Stimulated activated memory B cell treated with anti-CD40 and anti-IgM and Interleukin-4, amounts not matched to agents 10 μg/mL and 1 μg/mL and 100 μg/mL, for 72 hours (primary cell): ENCODE measurements at places on chromosomes 4 and X.
A peak's percentile ranks its signal among the peaks of the same experiment; 100 is the strongest.

DNA sequence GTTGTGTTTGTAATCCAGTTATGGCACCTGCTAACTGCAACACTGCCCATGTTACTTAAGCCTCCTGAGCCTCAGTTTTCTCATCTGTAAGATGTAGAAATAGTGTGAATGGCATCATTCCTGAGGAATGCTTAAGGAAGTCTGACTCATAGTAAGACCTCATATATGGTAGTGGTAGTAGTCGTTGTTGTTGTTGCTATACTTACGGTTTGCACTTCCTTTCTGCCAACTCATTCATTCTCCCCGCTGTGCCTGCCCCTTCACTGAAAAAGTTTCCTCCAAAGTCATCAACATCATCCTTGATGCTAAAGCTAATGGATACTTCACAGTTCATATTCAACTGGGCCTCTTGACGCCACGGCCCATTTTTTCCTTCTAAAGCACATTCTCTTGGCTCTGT is 54.2 kb upstream of the SPANXN3 start:
- no peak for ATAC-seq

DNA sequence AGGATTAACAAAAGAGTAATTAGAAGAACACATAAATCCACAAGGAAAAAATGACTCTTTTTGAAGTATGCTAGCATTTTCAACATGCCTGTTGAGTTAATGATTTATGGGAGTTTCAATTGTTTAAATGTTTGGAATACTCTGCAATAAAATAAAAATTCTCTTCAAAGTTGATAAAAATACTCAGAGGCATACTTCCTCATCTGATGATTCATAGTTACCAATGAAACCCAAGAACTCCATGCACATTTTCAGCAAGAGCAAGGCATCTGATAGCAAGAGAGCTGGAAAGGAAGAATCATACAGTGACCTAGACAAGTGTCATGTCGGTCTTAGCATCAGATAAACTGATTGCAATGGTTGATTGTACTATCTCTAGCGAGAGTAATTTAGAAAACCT is 443.7 kb upstream of the ATOH1 start:
- ATAC-seq: no peak

- no peak for ATAC-seq
Observed at GRCh38 chrX:41933546-41933945, 10.2 kb upstream of the CASK start.

DNA sequence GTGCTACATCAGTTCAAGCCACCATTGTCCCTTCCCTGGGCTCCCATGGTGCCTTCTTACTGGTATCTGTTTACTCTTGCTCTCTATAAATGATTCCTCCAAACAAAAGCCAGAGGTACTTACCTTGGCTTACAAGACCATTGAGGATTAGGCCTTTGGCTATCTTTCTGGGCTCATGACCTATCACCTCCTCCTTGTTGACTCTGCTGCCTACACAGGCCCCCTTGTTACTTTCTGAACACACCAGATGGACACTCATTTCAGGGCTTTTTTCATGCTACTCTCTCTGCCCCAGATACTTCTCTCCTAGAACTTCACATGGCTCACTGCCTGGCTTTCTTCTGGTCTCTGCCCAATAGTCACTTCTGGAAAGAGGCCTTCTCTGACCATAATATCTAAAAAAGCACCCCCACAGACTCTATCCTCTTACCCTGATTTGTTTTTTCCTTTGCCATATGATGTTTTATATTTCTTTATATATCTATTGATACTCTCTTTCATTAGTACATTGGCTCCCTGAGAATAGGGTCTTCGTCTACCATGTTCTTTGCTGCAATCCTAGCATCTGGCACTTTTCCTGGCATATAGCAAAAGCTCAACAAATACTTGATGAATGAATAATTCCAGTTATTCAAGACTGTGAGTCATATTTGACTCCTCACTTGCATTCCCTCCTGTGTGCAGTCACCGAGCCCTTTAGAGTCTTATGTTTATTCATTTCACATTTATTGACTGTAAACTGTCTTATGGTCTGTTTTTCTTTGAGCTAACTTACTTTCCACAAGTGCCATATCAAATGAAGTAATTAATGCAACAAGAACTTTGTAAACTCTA is 27.1 kb upstream of the TAPT1 start:
- no peak for ATAC-seq

GRCh38 chr4:15427701-15428100 is at the start of gene C1QTNF7:
TSS of gene C1QTNF7 (plus strand) at chr4:15428033. CDS start at chr4:15435744, 7,711 bp downstream.
- ATAC-seq: no peak

DNA sequence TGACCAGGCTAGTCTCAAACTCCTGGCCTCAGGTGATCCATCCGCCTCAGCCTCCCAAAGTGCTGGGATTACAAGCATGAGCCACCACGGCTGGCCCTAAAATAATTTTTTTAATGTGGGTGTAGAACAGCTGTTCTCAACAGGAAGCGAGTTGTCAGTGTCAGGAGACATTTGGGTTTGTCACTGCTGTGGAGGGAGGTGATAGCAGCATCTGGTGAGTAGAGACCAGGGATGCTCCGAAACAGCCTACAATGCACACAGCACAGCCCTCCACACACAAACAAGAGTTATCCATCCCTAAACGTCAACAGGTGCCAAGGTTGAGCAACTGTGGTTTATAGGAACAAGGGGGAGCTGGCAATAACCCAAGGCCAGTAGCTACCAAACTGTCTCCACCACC is 243.4 kb upstream of the STS start:
- ATAC-seq: no peak

DNA sequence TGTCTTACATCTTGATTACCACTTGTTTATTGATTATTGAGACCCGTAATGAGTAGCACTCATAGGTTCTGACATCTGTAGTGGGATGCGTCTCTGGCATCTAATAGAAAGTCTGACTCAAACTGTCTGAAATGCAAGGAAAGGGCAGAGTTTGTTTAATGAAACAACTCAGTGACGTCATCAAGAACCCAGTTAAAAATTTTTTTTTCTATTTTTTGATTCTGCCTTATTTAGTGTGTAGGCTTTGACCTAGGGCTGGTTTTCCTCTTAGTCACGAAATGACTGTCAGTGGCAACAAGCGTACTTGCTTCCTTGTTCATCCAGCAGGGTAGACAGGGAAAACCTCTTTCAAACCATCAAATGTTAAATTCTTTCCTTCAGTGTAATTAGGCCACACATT is 3.1 kb upstream of the CDKL5 start:
- no peak for ATAC-seq

GRCh38 chr4:149980121-149980682 is 98.0 kb upstream of the DCLK2 start:
- ATAC-seq: no peak

DNA sequence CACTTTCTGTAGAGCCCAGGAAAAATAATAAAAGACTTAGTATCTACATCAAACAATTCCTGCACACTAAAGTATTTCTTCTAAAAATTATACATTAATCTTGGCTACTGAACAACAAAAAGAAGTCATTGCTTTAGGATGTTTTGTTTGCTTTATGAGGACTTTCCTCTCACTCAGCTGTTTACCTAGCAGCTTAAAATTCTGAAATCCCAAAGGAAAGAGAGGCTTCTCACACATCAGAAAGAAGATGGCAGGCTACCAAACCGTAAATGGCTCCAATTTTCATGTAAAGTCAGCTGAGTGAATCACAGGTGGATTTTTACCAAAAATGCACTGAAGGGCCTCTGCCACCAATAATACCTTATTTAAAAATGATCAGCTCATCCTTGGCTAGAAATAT is 9.0 kb upstream of the TRPC3 start:
- no peak for ATAC-seq

DNA sequence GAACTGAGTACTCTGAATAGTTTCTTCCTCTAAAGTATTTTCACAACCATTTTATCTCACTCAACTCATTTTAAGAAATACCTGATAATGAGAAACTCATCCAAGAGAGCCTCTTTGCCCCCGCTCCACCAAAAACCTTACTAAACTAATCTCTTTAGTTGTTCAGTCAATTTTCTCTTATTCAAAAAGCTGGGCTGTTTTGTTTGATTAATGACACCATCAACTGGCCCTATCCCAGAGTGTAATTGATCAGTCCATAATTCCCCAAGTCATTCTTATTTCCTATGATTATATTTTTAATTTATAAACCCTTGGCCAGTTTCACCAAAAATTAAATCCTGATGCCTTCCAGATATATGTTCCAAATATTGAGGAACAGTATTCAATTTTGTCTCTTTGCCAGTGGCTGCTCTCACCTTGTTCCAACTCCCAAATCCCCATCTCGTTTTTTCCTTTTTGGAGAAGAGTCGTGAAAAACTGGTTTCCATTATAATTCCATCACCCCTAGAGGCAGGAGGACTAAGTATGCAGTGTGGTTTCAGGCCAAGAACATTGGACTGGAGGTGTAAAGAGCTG is 10.4 kb downstream of the LIMCH1 start:
- ATAC-seq: no peak

GRCh38 chrX:12770440-12770839 is 20.8 kb upstream of the PRPS2 start:
- no peak for ATAC-seq

GRCh38 chr4:8079031-8079885 is 79.4 kb downstream of the ABLIM2 start:
- ATAC-seq: no peak

DNA sequence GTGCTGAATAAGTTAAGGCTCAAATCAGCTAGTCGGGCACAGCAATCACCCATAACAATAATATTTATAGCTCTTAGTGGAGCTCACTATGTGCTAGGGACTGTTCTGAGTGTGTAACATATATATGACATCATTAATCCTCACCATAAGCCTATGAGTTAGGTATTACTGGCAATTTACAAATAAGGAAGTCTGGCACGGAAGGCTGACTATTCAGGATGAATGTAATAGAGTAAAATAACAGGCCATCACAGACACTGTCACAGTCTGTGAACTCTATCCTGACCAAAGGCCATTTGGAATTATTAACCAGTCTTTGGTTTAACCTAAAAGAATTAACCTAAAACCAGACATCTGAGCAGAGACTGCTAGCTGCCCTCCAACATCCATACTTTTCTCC is 119.3 kb downstream of the C4orf51 start:
- ATAC-seq: no peak

GRCh38 chr4:40548256-40548655 is 81.4 kb downstream of the RBM47 start:
- no peak for ATAC-seq

- ATAC-seq: no peak
Observed at GRCh38 chrX:125810856-125811255, 355.2 kb downstream of the DCAF12L2 start.

DNA sequence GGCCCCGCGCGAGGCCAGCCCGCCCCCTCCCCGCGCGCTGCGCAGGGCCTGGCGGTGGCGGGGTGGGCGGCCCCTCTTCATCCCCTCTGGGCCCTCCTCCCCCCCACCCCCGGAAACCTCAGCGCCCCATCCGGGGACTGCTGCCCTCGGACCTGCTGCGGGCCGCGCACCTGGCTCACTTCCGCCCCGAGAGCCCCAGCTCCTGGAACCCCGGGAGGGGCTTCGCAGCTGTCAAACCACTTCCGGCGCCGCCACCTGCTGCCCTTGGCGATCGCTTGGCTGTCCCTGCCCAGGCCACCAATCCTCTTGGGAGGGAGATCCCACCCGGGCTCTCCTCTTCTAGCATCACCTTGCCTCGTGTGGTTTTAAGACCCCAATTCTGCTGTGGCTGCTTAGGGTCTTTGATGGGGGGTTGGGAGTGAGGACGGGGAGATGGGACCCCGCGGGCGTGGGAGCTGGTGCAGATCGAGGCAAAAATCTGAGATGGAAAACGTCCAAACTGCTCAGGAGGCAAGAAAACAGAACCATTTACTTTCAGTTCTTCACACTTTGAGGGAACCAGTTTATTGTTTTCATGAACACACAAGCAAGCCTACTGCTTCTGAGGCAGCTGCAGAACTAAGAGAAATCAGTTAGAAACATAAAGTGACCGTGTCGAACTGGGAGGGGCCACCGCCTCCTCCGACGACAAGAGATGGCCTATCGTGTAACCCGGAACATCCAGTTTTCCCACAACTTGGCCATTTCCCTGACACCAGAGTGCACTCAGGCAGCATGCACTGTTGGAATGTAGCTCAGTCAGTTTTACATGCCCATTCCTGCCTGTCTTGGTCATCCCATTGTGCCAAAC is 754 bp downstream of the MTMR1 start:
- peak; percentile 89 for ATAC-seq

DNA sequence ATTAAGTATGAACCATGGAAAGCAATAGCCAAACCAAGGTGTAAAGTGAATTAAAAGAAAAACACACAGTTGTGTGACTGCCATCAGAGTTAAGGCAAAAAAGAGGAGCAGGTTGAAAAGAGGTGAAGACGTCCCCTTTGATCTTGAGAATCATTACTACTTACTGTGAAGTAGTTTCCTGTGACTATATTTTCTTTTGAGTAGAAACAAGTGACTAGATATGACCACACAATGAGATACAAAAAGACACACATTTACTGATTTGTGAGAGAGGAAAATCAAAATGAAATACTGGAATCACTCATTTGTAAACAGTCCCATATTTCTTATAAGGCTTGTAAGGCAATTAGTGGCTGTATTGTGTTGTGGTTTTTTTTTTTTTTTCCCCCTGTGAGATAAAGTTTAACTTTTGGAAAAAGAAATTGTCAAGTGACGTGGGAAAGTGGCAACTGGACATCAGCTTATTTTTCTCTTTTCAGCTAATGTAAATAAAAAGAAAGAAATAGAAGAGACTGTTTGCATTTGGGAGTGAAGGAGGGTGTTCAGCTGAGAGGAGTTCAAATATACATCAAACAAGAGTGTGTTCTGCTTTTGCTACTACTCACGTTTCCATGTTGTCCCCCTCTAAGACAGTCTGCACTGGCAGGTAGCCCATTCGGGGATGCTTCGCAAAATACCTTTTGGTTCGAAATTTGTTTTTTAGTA is 106.4 kb upstream of the FTHL17 start:
- ATAC-seq: no peak

DNA sequence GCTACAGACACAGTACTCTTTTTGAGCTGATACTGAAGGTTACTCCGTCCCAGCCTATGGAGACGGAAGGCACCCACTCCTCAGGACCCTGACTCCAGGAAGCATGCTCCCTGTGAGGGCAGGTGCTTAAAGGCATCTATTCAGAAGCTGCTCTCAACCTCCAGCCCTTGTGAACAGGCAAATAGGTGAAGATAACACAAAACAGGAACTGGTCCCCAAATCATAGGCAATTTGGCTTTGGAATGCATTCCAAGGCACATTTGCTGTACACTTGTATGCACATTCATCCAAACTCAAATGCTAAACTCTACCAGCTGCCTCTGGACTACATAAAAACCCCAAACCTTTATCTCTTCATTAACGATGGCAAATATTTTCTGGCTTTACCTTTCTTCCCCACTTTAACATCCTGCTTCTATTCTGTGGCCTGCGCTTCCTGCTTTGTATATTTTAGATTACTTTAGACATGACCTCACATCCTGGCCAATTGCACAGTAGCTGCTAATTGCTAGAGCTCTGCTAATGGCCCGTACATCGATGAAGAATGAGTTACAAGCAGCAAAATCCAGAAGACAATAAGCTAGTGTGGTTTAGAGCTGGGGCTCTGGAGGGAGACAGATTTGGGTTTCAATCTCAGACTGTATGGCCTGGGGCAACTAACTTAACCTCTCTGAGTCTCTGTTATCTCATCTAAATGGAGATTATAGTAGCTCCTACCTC is 3.2 kb downstream of the SEL1L3 start:
- peak; percentile 43 for ATAC-seq

GRCh38 chrX:22686138-22686541 is 313.6 kb upstream of the DDX53 start:
- ATAC-seq: no peak
